Psoas muscle (tissue), 8 donors: ENCODE measurements at places on chromosomes 13 and 19.

DNA sequence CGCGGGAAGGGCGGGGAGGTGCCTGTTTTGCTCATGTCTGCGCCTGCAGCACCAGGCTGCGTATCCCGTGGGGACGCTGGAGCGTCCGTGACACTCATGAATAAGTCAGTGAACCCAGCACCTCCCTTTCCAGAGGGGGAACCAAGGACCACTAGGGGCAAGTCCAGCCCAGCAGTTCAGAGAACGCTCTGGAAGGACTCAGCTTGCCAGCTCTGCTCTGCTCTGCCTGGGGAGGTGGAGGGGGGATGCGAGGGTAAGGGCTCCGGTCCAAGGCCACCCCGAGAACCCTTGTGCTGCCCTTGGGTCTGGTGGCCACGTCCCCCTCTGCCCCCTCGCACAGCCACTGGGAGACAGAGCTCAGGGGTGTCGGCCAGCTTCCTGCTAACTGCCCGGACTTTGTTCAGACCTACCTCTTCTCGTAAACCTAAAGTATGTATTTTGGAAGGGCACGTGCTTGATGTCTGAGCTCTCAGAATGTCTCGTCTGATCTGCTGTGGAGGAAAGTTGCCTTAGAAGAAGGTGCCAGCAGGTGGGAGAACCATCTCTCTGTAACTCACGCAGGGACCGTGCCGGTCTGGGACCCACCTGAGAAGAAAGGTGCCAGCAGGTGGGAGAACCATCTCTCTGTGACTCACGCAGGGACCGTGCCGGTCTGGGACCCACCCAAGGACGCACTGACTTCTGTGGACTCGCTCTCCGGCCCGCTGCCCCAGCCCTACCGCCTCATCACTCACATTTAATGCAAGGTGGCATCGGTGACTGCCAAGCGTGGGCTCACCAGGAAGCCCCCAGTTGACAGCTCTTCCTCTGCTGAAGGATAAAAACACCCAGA is 34.1 kb downstream of the TMEM255B start:
- DNase-seq = no peak

GRCh38 chr13:52359534-52359933 is 46.4 kb downstream of the THSD1 start:
- no peak for DNase-seq

- DNase-seq = no peak
These were observed 12.3 kb upstream of the MCF2L start for GRCh38 chr13:112956571-112957294.

DNA sequence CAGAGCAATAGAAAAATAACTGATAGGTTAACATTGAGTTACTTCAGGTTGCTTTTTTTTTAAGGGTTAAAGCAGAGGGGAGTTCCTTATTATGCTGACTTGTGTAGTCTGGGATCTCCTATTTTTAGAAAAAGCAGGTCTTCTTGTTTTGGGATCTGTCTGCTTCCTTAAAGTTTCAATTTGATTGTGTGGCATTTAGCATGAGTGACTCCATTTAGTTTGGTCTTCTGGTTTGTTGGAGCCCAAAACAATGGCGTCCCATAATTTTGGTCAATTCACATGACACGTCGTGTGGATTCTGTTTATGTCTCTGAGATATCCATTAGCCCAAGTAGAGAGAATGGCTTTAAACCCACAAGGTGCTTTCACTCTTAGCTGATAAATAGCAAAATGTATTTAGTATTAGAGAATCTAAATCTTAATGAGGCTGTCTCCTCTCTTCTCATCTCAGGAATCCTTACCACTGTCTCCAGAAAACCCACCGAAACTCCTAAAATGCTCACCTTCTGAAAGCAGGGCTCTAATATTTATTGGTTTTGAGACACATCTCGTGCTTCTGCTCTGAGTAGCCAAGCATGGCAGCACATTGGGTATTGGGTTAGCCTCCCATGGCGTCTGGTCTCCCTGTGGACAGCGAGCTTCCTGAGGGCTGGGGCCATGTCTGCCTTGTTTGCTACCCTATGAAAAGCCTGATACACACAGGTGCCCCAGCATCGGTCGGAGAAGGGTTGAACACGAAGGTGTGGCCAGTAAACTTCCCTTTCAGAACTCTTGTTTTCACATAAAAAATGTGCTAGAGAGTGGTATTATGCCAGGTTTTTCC is 67.2 kb upstream of the GPR183 start:
- DNase-seq = no peak

DNA sequence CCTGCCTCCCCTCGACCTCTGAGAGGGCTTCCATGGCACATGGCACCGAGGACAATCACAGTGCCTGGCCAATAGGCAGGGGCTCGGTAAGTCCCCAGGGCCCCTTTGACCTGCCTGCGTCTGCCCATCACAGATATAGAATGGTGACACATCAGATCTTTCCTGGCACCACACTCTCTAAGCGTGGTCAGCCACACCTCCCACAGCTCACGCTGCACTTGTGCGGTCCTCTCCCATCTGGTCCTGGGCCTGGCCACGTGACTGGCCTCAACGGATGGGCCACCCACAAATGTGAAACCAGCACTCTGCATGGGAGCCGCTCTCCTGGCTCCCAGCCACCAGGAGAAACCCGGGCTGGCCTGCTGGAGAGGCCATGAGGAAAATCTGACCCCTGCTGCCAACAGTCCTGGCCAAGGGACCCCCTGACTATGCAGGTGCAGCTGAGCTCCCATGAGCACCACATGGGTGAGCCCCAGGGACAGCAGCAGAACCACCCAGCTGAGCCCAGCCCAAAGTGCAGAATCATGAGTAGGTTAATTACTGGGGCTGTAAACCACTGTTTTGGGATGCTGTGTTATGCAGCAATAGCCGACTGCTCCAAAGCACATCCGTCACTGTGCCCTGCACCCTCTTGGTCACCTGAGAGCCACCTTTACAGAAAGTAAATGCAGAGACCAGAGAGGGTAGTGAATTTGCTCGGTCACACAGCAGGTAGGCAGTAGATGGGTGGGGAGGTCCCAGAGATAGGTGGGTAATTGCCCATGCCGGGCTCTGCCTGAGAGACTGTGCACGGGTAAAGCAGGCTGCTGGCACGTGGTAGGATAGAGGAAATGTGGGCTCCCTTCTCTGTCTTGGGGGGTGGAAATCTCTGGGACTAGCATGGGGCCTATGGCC is 9.7 kb upstream of the MEF2B start:
- no peak for DNase-seq

GRCh38 chr13:74068471-74068870 is 65.7 kb downstream of the KLF12 start:
- DNase-seq = no peak
